ENCODE measurements at places on chromosomes 16 and 17. TPM values are rescaled to one million over a fixed set of nuclear protein-coding genes. Genes with fewer than 3 reads are reported as not detected.

The CD300E gene
- total RNA-seq: not detected

The C17orf78 gene
- total RNA-seq: not detected

The TP53TG3C gene
- total RNA-seq: not detected

The MYH3 gene
- total RNA-seq: 1.6 TPM

The CCL23 gene
- not detected for total RNA-seq

The CKLF gene
- 117 TPM for total RNA-seq

The MYH13 gene
- not detected for total RNA-seq

The CTF1 gene
- 0.26 TPM for total RNA-seq

The DNAAF1 gene
- 0.21 TPM for total RNA-seq

The COX6A2 gene
- not detected for total RNA-seq

The PRKCB gene
- total RNA-seq: 87.7 TPM

The OR1D5 gene
- not detected for total RNA-seq

The TBX2 gene
- not detected for total RNA-seq

The ADAM11 gene
- total RNA-seq: 0.74 TPM

The SLC6A2 gene
- total RNA-seq: not detected

The ANKFN1 gene
- 0.29 TPM for total RNA-seq

The CACNA1G gene
- 0.11 TPM for total RNA-seq

The TNP2 gene
- not detected for total RNA-seq

The ASB16 gene
- total RNA-seq: 0.22 TPM

The TAT gene
- not detected for total RNA-seq

The UMOD gene
- not detected for total RNA-seq

The SLC13A2 gene
- total RNA-seq: not detected

The MYO15A gene
- total RNA-seq: 1.0 TPM

The HOXB6 gene
- total RNA-seq: 0.39 TPM

The NUDT7 gene
- 5.5 TPM for total RNA-seq

The KRTAP9-2 gene
- not detected for total RNA-seq

The PRAC2 gene
- total RNA-seq: not detected

The HOXB4 gene
- 2.6 TPM for total RNA-seq

The C16orf74 gene
- not detected for total RNA-seq

The FNDC8 gene
- total RNA-seq: not detected

The KRTAP4-3 gene
- not detected for total RNA-seq

The DNAH3 gene
- total RNA-seq: 0.11 TPM

The SMPD3 gene
- total RNA-seq: 0.19 TPM

The CD300A gene
- total RNA-seq: 3.0 TPM

The SGCA gene
- total RNA-seq: not detected

The ZP2 gene
- total RNA-seq: not detected

The GLIS2 gene
- 0.37 TPM for total RNA-seq

The CDRT4 gene
- total RNA-seq: 8.0 TPM
